GM23338 (cell line): ENCODE measurements at places on chromosomes 3 and 15. TPM values are rescaled to one million over a fixed set of nuclear protein-coding genes. Genes with fewer than 3 reads are reported as not detected.

- no peaks in the 10 kb centered on the region for H3K27me3 ChIP-seq
- DNase-seq: no peak
- H3K27ac ChIP-seq: no peak overlapping the region
- H3K4me3 ChIP-seq: no peak overlapping the region
These were observed 9.0 kb downstream of the APOD start for GRCh38 chr3:195574497-195575304.

DNA sequence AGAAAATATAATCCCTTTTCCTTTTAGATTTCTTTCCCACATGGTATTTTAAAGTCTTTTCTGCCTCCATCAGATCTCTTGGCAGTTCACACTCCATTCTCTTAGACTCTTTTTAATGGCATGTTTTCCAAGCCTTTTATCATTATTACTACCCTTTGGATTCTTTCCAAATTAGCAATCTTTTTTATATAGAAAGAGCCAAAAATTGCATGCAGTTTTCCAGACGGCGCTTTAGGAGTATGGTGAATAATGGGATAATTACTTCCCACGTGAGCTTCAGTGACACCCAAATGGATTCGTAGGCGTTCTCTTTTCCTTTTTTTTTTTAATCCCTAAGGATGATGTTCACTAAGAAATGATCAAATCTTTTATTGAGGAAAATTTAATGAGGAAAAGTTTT lies 354.8 kb upstream of the DNAJC19 start:
- no peaks in the 10 kb centered on the region for H3K36me3 ChIP-seq
- DNase-seq: no peak

DNA sequence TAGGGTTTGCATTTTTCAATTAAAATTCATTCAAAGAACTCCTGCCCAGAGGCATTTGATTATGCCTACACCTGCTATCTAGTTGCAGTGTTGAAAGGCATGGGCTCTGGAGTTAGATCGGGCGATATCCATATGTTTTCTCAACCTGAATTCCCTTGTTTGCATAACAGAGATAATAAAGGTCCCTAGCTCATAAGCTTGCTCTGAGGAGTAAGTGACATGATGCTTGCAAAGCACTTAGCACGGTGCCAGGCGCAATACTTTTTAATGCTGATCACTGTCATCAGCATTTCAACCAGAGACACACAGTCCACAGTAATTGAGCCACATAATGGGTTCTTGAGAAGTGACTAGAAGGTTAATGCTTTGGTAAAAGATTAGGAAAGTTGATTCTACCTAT lies 106.3 kb upstream of the SAMMSON start:
- H3K4me3 ChIP-seq: no peak overlapping the region
- peaks cover 24% of the 10 kb centered on the region for H3K4me1 ChIP-seq
- peaks cover 57% of the 10 kb centered on the region for H3K27me3 ChIP-seq
- H3K27ac ChIP-seq: no peak overlapping the region
- H3K36me3 ChIP-seq: no peaks in the 10 kb centered on the region

- no peak overlapping the region for H3K27ac ChIP-seq
- H3K4me1 ChIP-seq: peaks cover 23% of the 10 kb centered on the region
- H3K27me3 ChIP-seq: no peaks in the 10 kb centered on the region
- no peaks in the 10 kb centered on the region for H3K36me3 ChIP-seq
These were observed 521.0 kb upstream of the MDFIC2 start for GRCh38 chr3:70833239-70833960.

FEZF2 gene
- 0.50 TPM in 1 of 2 replicates, not detected in the other for total RNA-seq

DNA sequence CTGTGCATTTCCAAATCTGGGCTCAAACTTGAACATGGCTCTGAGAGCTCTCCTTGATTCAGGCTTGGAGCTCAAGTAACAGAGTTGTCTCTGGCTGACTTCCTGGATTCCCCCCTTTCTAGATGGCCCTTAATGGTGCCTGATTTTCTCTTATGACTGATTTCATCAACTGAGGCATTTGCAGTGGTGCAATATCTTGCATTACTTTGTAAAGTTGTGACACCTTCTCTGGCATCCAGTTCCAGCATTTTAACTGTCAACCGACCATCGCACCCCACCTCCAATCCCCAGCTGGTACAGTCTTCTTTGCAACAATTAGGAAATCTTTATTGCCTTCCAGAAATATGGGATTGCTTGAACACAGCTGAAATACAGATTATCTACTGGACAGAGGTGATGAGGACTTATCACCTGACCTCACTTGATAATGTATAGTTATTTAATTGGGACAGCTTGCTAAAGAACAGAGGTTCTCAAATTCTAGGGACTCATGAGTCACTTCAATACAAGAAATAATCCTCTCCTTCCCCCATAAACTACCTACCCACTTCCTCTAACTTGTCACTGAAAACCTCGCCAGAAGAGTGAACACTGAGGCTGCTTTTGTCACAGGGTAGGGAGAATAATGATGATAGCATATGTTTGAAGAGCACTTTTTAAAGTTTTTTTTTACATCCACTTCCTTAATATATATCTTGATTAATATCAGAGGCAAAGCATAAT lies 41.8 kb downstream of the FILIP1L start:
- H3K4me3 ChIP-seq: no peak overlapping the region
- H3K4me1 ChIP-seq: peaks cover 20% of the 10 kb centered on the region
- no peaks in the 10 kb centered on the region for H3K36me3 ChIP-seq
- H3K27me3 ChIP-seq: no peaks in the 10 kb centered on the region
- DNase-seq: no peak
